ENCODE measurements at places on chromosomes 5 and 9.

- DNase-seq, result no peak
Measured at GRCh38 chr5:75526070-75526469, 14.4 kb downstream of the POLK start.

GRCh38 chr5:113520899-113521298 lies 7.4 kb downstream of the YTHDC2 start:
- DNase-seq, result no peak

DNA sequence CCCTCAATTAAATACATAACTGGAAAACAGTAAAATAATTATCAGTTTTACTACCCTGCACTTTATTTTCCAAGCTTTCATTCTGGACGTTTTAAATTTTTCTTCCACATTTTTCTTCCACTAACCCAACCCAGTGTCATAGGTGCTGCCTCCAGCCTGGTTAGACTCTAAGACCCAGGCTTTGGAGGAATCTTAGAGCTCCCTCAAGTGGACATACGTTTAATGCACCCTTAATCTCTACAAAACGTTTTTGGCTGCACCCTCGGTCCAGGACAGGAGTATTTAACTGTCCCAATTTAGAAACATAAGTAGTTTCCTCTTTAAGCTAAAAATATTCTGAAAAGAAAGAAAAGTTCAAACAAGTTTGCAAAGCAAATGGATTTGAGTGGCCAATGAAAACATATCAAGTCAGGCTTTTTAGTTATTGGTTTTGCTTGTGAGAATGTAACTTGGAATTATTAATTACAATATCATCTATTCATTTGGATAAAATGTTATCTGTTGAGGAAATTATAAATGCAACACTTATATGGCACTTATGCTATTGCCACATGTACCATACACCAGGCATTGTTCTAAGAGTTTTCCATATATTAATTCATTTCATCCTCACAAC lies 38.9 kb downstream of the CDH6 start:
- no peak for DNase-seq

DNA sequence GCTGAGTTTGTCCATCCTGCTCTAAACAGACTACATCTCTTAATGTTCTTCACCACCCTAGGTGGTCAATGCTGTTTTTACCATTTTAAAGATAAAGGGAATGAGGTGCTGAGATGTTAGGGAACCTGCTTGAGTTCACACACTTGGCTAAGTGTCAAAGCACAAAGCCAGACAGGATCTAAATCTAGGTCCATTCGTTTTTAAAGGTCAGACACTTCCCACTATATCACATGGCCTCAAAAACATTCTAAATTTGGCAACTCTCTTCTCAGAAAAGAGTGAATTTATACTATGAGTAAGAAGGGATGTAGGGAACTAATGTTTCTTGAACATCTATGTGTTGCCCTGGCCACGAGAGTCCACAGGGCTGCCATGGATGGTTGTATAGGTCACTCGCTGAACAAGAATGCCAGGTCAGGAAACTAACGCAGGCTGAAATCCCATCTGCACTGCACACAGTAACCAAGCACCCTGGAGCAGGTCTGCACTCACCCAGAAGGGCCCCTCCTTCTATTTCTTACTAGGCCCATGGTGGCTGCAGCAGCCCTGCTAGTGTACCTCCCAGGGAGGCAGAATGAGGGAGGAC lies 213.0 kb downstream of the SPOCK1 start:
- no peak for DNase-seq

GRCh38 chr5:110027527-110028322 lies 338.0 kb downstream of the MAN2A1 start:
- no peak for DNase-seq

GRCh38 chr9:101514071-101514470 lies 19.6 kb upstream of the RNF20 start:
- DNase-seq, result no peak

DNA sequence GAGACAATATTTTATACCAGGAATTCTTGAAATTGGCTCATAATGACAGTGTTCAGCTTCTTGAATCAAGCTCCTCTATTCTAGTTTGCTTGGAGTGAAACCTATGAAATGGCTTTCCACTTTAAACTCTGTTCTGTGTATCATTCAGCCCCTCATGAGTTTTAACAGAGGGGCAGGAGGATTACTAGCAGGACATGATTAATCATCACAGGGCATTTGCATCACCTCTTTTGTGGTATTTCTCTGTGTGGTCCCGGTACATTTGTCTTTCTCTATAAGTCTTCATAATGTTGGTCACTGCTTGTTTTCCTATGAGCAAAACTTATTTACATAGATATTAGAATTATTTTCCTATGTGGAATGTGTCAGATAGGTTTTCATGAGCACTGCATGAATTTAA lies 21.2 kb downstream of the CAST start:
- no peak for DNase-seq

DNA sequence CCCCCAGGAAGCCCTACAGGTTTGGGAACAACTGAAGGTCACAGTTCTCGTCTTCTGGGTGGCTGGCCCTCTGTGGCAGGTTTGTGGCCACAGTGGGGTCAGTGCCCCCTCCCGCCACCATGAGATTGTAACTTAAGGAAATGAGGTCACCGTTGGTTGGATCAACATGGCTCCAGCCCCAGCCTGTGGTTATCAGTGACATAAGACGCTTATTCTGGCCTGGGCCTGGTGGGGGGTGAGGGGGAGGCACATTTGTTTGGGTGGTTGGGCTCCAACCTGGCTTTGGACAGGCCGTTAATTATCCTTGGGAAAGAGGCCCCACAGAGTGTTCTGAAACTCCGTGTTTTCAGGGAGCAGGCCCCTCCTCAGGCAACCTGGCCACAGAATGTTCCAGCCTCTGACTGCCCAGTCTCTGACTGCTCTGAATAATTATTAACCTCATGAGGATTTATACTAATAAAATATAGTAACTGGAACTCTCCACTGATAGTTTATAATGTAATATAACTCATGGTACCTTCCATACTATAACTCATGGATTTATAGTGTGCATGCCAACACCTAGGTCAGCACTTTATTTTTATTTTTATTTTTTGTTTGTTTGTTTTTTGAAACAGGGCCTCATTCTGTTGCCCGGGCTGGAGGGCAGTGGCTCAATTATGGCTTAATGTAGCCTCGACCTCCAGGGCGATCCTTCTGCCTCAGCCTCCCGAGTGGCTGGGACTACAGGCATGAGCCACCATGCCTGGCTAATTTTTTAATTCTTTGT lies 58.0 kb upstream of the RPL26L1 start:
- DNase-seq, result no peak

- no peak for DNase-seq
Measured at GRCh38 chr5:65366655-65367054, 115.1 kb downstream of the ADAMTS6 start.

GRCh38 chr9:21558615-21559401 lies 76.7 kb upstream of the IFNE start:
- peak; percentile 32 for DNase-seq

Data from CD4-positive, alpha-beta T cell (primary cell).